ENCODE measurements at places on chromosomes 3 and 15.

DNA sequence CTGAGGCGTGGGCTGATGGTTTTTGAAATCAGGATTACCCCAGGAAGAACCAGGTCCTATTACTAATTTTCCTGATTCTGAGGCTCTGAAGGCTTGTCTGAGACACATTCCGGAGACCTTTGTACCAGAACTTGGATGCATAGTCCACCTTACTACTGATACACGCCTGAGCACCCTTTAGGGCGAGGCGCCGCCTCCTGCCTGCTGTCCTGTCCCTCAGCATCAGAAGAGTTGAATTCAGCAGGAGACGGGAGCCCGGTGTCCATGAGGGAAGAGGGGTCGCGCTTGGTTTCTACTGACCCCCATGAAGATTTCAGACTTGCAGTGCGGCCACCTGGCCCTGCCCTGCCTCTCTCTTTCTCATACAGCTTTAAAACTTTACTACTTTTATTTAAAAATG lies 49.9 kb downstream of the KLF13 start:
- peak; percentile 12 for DNase-seq

GRCh38 chr3:57484563-57484962 lies 59.6 kb downstream of the DNAH12 start:
- DNase-seq = no peak

DNA sequence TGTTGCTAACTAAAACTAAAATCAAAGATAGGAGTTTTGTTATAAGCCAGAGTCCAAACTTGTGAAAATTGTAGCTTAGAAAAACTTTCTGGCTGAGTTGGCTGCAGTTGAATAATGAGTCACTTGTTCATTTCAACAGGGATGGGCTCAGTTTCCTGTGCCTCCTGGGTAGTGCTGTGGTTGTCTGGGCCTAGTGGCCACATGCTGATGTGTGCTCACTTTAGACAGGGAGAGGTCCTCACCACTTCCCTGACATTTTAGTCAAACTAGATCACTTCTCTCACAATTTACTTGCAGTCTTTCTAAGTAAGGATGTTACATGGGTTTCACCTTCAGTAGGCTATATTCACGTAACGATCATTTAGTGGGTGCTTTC lies 6.3 kb upstream of the UBE2Q2 start:
- no peak for DNase-seq

DNA sequence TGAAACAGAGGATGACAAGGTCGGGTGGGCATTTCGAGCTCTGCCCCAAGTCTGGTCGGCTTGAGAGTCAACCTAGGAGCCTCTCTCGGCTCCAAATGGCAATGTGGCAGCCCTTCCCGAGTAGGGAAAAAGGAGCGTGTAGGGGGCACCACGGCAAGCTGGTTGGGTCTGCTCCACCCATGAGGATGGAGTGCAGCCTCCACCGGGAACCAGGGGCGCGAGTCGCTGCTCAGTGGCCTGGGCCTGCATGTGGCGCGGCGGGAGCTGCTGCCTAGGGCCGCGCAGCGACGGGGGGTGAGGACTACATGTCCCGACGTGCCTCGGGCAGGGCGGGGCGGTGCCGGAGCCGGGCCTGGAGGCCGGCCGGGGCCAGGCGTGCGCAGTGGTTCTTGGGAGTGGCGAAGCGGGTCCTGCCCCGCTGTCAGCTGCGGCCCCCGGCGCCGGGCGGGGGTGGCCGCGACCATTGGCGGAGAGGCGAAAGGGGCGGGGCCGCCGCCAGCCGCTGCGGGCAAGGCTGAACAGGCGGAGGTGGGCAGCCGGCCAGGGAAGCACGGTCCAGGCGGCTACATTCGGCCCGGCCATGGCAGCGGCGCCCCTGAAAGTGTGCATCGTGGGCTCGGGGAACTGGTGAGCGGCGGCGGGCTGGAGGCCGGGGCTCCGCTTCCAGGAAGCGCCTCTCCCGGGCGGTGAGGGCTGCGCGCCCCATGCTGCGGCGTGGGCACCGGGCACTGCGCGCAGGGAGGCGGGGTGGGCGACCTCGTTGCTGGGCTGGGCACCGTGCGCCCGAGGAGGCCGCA lies at the start of gene GPD1L:
GPD1L (plus strand) TSS at position 489 of the 797 bp plus-strand sequence; CDS start at position 581, 92 bp downstream.
- DNase-seq = peak; percentile 98

- DNase-seq = no peak
These were observed 24.0 kb downstream of the PLSCR4 start for GRCh38 chr3:146226881-146227280.

DNA sequence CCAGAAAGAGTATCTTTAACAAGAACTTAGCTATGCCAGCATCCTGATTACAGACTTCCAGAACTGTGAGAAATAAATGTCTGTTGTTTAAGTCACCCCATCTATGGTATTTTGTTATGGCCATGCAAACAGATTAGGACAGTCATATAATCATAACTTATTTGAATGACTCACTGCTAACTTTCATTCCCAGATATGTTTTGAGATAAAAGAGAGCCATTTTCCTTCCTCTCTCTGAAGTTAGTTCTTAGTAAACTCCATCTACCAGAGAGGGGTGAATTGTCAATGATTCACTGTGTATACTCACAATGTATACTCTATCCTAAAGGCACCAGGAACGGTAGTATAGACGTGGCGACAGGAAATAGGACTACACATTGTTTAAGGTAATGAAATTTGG lies 179.4 kb upstream of the DPH6 start:
- no peak for DNase-seq

- DNase-seq = no peak
These were observed 101.6 kb downstream of the ZIC4 start for GRCh38 chr3:147304756-147305155.

GRCh38 chr15:58597943-58598828 lies 151.3 kb downstream of the ADAM10 start:
- DNase-seq = no peak

- no peak for DNase-seq
These were observed 17.5 kb upstream of the CPNE9 start for GRCh38 chr3:9686050-9686550.

- DNase-seq = peak; percentile 54
These were observed 29.5 kb downstream of the AGTR1 start for GRCh38 chr3:148727231-148727630.

DNA sequence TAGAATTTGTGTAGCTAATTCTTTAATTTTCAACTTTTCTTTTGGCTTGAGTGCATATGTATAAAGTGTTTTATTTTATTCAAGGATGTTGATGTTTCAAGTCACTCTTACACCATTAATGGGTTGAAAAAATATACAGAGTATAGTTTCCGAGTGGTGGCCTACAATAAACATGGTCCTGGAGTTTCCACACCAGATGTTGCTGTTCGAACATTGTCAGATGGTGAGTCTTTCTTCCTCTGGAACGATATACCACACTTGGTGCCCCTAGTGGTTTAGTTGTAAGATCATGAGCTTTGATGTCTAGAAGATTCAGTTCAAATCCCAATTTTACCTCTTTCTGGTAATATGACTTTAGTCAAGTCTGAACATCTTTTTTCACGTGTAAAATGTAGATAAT lies 119.3 kb downstream of the HCN4 start:
- DNase-seq = no peak

DNA sequence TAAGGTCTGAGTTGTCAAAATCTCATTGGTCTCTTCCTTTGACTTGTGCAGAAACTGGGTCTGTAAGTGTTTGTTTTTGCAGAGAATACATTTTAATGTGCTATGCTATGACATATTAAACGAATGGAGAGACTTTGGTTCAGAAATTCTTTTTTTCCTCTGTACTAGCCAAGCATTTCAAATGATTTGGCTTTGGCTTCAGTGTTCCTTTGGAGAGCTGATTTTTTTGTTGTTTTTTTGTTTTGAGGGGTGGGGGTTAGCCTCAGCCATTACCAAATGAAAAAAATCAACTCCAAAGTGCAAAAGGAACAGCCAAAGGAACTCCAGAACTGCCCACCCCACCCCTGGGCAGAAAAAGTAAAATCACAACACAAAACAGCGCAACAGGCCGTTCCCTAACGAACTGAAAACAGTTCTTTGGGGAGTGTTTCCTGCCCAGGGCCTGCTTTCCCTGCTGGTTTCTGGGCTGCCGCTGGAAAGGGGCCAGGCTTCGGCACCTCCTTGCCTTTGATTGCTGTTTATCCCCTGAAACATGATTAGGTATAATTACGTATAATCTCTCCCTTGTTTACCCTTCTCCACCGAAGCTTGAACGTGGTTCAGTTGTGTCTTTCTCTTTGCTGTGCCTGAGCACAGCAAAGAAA lies 57.6 kb upstream of the NEO1 start:
- no peak for DNase-seq

Measured in pancreas (tissue), 10 donors.